ENCODE measurements at places on chromosomes 13 and 19.

- no peak overlapping the region for H3K4me3 ChIP-seq
- no peaks in the 10 kb centered on the region for H3K27me3 ChIP-seq
- H3K4me1 ChIP-seq = peaks cover 1% of the 10 kb centered on the region
- peaks cover 37% of the 10 kb centered on the region for H3K36me3 ChIP-seq
Measured at GRCh38 chr19:16677055-16677454, 16.1 kb downstream of the TMEM38A start.

DNA sequence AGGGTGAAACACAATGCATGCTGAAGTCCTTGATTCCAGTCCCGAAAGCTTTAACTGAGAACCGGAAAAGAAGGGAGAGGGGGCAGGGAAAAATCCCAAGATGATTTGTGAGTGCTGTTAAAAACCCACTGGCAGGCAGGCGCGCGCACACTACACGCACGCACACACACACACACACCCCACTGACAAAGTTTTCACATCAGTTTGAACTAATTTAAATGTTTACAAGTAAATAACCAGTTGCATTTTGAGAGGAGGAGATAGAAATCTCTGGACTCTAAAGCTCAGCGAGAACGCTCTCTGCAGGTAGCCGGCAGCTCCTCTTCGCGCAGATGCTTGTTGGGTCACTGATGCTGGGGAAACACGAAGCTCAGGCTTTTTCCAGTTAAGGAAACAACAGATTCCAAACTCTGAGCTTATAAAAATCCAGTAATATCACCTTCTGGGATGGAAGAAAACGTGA, 818 bp upstream of the SLITRK1 start:
- peaks cover 27% of the 10 kb centered on the region for H3K4me1 ChIP-seq
- H3K27ac ChIP-seq = no peak overlapping the region
- no peak overlapping the region for H3K4me3 ChIP-seq
- DNase-seq = no peak
- H3K36me3 ChIP-seq = no peaks in the 10 kb centered on the region
- H3K27me3 ChIP-seq = peaks cover 62% of the 10 kb centered on the region

GRCh38 chr13:24460256-24460655, 52.3 kb downstream of the PARP4 start:
- H3K36me3 ChIP-seq = peaks cover 74% of the 10 kb centered on the region
- H3K4me1 ChIP-seq = no peaks in the 10 kb centered on the region
- no peak overlapping the region for H3K4me3 ChIP-seq
- H3K27me3 ChIP-seq = no peaks in the 10 kb centered on the region

- no peak for DNase-seq
- no peaks in the 10 kb centered on the region for H3K36me3 ChIP-seq
- H3K27ac ChIP-seq = no peak overlapping the region
- no peaks in the 10 kb centered on the region for H3K4me1 ChIP-seq
- H3K27me3 ChIP-seq = no peaks in the 10 kb centered on the region
- no peak overlapping the region for H3K4me3 ChIP-seq
Measured at GRCh38 chr13:108070925-108071324, 144.4 kb downstream of the LIG4 start.

- no peaks in the 10 kb centered on the region for H3K36me3 ChIP-seq
- no peak overlapping the region for H3K27ac ChIP-seq
- DNase-seq = no peak
Measured at GRCh38 chr13:91318886-91319285, 28.6 kb upstream of the MIR17HG start.

GRCh38 chr13:89267734-89268133, 1596.6 kb downstream of the SLITRK5 start:
- no peak for DNase-seq
- H3K4me3 ChIP-seq = no peak overlapping the region
- no peaks in the 10 kb centered on the region for H3K36me3 ChIP-seq
